ENCODE measurements at places on chromosomes 4 and X.

DNA sequence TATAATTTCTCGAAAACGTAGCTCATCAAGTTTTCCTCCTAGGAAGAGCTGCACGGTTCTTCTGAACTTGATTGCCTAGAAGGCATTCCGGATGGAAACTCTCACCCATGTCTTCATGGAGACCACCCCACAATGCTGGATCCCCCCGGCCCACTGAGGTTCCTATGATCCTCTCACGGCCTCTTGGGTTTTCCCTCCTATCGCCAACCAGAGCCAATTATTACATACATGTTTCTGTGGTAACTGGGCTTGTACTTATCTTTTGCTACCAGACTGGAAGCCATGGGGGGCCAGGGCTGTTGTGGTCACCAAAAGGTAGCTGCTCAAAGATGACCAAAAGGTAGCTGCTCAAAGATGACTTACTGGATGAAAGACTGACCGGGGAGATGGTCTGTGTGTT, 131.5 kb downstream of the AFAP1 start:
- no peak overlapping the region for H3K27ac ChIP-seq
- H3K36me3 ChIP-seq, result no peaks in the 10 kb centered on the region
- no peaks in the 10 kb centered on the region for H3K27me3 ChIP-seq
- H3K4me3 ChIP-seq, result no peak overlapping the region
- H3K4me1 ChIP-seq, result peaks cover 38% of the 10 kb centered on the region
- no peak for DNase-seq

- H3K27me3 ChIP-seq, result no peaks in the 10 kb centered on the region
- no peak overlapping the region for H3K27ac ChIP-seq
- no peak for DNase-seq
- no peaks in the 10 kb centered on the region for H3K4me1 ChIP-seq
These were observed 33.9 kb downstream of the PRDM8 start for GRCh38 chr4:80231180-80231579.

GRCh38 chrX:108132876-108133275, 41.3 kb downstream of the ATG4A start:
- no peak overlapping the region for H3K27ac ChIP-seq
- H3K36me3 ChIP-seq, result no peaks in the 10 kb centered on the region
- no peak overlapping the region for H3K4me3 ChIP-seq
- H3K27me3 ChIP-seq, result no peaks in the 10 kb centered on the region
- DNase-seq, result no peak
- no peaks in the 10 kb centered on the region for H3K4me1 ChIP-seq

GRCh38 chr4:40224432-40224831, 27.6 kb downstream of the RHOH start:
- H3K4me1 ChIP-seq, result no peaks in the 10 kb centered on the region
- H3K27me3 ChIP-seq, result no peaks in the 10 kb centered on the region
- H3K27ac ChIP-seq, result no peak overlapping the region
- no peak overlapping the region for H3K4me3 ChIP-seq
- H3K36me3 ChIP-seq, result no peaks in the 10 kb centered on the region
- no peak for DNase-seq
